ENCODE measurements at places on chromosomes 5 and 9.
A peak's percentile ranks its signal among the peaks of the same experiment; 100 is the strongest.

- no peak for DNase-seq
These were observed 33.5 kb downstream of the PRKACG start for GRCh38 chr9:68980341-68980914.

GRCh38 chr5:149951138-149951749 lies 6.7 kb upstream of the PDE6A start:
- no peak for DNase-seq

DNA sequence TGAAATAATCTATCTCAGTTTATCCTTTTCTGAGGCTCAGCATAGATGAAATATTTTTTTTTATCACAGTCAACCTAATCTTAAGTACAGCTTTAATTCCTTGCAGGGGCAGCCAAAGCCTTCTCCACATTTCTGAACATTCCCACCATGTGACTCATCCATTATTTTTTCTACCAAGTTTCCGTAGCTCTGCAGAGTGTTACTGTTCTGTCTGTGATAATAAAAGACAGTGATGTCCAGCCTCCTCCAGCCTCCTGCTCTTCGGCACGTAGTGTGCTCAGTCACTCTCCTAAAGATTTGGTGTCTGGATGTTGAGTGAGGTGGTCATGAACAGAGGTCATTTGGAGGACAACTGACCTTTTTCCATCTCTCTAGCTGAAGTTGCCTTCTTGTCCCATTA lies 338.1 kb upstream of the ADAMTS16 start:
- DNase-seq = no peak

DNA sequence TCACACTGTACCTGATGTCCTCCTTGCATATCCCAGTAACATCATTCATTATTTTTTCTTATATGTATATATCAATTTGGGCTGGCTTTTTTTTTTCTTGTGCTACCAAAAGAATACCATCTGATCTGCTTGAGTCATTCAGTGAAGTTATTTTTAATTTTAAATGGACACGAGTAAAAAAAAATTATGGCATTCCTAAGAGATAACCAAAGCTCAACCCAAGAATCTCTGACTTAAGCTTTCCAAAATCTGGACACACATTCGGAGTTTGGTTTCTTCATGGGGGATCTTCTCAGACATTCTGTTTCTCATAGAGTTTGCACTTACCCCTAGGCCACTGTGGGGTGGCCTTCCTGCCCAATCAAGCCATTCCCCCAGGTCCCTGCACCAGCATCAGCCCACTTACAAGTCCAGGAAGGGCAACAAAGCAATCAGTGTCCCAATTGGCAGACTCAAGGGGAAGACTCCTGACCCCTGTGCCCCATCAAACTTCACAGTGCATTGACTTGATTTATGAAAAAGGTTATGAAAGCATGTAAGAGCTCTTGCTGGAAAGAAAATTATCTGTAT lies 49.2 kb upstream of the SPDL1 start:
- DNase-seq = no peak

GRCh38 chr5:78659714-78660113 lies 11.1 kb upstream of the LHFPL2 start:
- DNase-seq = no peak

- peak; percentile 20 for DNase-seq
These were observed 525.6 kb downstream of the PDE4D start for GRCh38 chr5:59367791-59368394.

GRCh38 chr9:23830929-23831730 lies 5.1 kb upstream of the ELAVL2 start:
- DNase-seq = no peak

- no peak for DNase-seq
These were observed 72.2 kb downstream of the CAMSAP1 start for GRCh38 chr9:135835131-135835530.

DNA sequence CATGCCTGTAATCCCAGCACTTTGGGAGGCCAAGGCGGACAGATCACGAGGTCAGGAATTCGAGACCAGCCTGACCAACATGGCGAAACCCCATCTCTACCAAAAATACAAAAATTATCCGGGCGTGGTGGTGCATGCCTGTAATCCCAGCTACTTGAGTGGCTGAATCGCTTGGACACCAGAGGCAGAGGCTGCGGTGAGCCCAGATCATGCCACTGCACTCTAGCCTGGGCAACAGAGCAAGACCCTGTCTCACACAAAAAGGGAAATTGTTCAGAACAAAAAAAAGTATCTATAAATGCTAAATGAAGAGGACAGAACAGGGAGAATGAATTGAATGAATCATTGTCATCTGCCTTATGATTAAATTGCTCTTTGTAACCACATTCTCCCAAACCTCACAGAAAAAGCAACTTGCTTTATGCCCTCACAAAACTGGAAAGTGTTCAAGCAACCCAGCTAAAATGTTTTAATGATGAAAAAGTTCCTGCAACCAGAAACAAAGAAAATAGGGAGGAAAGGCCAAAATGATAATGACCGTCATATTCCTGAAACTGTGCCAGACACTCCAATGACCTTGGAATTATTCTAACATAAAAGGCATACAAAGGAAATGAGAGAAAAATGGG lies 83.7 kb downstream of the SERINC5 start:
- DNase-seq = no peak

DNA sequence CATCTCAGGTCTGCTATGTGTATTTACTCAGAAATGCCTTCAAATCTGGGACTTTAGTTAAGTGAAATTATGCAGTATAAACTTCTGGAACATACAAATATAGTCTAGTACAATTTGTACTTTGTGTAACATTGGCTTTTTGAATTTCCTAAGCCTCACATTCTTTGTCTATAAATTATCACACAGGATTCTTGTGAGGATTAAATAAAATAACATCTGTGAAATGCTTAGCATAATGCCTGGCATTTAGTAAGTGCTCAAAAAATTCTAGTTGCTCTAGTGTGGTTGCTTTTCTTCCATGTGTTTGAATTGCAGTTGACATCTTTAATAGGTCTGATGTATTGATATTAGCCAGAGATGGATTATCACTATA lies 2.6 kb downstream of the HMMR start:
- DNase-seq = no peak

GRCh38 chr5:6535594-6535993 lies 86.9 kb downstream of the UBE2QL1 start:
- no peak for DNase-seq

DNA sequence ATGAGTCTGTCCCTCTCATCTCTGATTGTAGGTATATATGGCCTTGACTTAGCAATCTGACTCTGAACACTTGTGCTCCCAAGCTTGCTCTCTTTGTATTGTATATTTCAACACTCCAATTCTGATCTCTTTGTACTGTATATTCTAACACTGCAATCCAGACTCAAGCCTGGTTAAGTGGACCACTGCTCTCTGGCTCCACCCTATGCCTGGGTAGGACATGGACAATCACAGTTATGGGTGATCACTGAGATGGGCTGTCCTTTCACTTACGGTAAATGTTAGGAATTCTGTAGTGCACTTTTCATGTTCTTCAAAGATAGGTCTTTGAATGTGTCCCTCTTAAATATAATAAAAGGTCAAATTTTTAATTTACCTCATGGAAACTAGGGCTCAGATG lies 165.1 kb downstream of the TLR4 start:
- DNase-seq = no peak

GRCh38 chr5:98110791-98111190 lies 662.7 kb upstream of the RGMB start:
- DNase-seq = no peak

DNA sequence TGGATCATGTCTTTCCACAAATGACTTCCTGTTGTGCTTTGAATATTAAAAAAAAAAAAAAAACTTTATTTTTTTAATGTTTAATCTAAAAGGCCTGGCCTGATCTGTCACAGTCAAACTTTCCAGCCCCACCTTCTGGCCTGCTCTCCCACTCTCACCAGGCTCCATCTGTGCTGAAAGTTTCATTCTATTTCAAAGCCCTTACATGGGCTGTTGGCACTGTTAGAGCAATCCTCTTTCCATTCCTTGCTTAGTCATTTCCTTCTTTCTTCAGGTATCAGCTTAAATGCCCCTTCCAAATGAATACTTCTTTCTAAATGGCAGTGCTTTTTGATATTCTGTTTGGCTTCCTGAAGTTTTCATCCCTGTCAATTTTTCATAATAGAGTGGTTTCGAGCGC lies 1104.8 kb upstream of the C9orf72 start:
- DNase-seq = no peak

GRCh38 chr9:100066539-100066938 lies 32.3 kb downstream of the ERP44 start:
- DNase-seq = no peak

DNA sequence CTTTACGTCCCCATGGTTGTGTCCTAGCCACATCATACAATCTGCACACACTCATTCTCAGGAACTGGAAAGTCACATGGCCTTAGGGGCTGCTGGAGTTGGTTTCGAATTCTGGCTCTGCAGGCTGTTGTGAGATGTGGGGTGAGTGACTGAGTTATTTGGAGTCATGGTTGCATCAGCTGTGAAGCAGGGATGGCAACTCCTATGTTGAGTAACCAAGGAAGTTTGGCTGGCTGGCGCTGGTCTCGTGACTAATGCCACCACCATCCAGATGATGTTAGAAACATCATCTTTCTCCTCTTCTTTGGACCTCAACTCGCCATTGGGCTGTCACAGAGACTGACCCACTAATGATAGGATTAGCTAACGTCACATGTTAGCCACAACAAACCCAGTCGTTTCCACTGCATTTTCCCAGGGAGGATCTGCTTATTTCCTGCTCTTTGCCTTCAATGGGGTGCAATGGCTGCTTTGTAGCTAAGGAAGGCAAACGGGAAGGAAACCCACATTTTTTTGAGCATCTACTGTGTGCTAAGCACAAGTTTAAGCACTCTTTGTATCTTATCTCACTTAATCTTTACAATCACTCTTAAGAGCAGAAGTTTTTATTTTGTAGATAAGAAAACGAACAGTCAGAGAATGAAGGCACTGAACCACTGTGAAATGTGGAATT lies 78.1 kb upstream of the UBTD2 start:
- DNase-seq = no peak

- no peak for DNase-seq
These were observed 338.2 kb upstream of the TLE4 start for GRCh38 chr9:79233542-79233941.

GRCh38 chr5:134662971-134663370 lies 14.4 kb downstream of the SEC24A start:
- DNase-seq = no peak

GRCh38 chr9:34437006-34437925 lies 21.1 kb downstream of the FAM219A start:
- peak; percentile 33 for DNase-seq

DNA sequence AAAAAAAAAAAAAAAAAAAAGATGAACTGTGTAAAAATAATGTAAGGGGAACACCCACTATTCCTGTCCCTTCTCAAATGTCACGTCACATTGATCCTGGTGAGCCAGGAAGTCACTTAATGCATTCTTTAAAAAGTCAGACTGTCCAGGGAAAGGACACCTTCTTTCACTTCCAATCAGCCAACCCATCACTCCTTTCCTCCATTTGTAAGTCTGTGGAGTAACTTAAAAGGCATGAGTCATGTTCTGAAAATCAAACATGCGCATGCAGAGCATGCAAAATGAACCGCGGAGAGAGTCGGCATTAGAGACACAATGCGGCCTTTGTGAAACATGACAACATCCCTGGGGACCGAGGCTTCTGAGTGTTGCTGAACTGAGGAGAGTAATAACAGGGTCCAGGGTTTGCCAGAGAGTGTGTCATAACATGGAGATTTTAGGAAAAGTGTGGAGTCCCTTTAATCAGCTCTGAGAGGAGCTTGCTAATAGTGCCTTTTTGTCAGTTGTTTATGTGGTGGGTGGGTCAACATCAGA lies 77.6 kb upstream of the SEMA6A start:
- DNase-seq = no peak

GRCh38 chr5:55096182-55096581 lies 6.3 kb upstream of the GZMA start:
- DNase-seq = no peak

DNA sequence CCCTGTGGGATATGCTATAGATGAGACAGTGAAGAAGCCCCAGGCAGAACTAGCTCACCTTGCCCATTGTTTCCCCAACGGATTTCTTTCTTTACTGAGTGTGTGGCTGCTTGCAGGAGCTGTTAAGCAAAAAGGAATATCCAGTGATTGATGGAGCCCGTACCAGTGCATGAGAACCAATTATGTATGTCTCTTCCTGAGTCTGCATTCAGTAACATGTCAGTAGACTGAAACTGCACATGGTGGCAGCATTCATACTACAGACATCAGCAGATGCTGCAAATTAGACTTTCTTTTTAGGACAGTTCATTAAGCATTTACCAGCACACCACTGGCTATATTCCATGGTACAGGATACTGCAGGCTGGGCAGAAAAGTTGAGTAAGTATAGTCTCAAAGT lies 90.3 kb upstream of the PLCXD3 start:
- DNase-seq = no peak

GRCh38 chr5:128966846-128967245 lies 1.6 kb downstream of the SLC27A6 start:
- no peak for DNase-seq

Data from stimulated activated CD4-positive, alpha-beta T cell treated with anti-CD3 and anti-CD28 coated beads, Interleukin-1b, Interleukin-23, amount 100 ng/mL, for 24 hours (primary cell).